ENCODE measurements at places on chromosomes 1 and 21.

DNA sequence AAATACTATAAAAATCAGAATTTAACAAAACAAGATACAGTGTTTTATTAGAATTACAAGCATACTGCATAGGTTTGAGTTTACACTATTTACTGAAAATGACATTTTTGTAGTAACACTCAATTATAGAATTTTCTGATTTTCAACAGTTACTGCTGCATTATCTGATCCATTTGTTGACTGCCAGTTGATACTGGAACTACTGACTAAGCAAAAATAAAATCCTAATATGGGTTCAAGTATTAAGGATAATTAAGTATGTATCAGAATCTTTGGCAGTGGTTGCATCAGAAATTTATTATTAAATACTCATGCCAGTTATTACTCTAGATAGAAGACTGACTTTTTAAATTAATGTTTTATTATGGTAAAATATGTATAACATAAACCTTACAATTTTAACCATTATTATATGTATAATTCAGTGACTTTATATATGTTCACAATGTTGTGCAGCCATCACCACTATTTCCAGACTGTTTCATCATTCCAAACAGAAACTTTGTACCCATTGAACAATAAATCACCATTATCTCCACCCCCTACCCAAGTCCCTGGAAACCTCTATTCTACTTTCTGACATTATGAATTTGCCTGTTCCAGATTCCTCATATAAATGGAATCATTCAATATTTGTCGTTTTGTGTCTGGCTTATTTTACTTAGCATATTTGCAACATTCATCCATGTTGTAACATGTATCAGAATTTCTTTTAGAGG lies 58.2 kb upstream of the GPR88 start:
- no peak for DNase-seq

DNA sequence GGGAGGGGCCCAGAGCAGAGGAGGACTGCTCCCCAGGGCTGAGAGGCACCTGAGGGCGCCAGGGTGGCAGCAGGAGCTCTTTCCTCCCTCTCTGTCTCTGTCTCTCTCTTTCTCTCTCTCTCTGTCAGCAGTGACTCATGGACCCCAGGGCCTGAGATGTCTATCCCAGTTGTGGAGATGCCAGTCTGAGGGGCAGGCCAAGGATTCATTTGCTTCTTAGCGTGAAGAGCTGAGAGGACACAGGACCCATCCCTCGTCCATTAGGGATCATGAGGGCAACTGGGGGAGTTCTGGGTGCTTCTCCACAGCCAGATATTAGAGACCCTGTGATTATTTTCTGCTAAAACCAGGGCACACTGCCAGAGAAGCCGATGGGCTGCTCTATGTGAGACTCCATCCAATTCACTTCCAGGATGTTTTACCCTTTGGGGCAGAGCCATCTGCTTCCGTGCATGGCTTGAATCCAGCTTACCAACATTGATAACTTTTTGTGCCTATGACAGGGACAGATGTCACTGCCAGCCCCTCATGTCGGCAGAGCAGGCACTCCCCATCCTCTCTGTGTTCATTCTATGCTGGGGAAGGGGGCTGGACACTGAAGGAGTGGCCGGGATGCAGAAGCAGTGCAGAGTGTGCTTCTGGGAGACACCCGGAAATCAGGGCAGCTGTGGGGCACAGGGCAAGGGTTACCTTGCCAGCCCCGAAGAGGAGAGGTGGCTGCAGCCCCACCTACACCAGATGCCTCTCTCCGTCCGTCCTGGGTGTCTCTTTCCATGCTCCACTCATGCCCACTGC lies 4.1 kb upstream of the PCBP3 start:
- no peak for DNase-seq

DNA sequence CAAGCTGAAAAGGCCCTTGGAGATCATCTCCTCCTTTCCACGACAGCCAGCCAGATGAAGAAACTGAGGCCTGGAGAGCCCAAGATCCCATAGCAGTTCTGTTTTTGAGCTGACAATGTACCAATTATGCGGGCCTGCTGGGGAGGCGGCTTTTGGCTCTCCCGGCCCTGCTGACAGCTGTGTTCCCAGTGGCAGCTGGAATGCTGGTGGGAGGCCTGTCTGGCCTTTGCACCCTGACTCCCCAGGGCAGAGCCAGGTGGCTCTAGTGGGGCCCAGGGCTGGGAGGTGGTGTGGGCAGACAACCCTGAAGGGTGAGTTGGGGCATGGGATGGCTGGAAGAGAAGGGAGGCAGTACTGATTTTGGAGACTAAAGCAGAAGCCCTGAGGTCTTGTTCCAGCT lies 30.7 kb upstream of the WASF2 start:
- no peak for DNase-seq

DNA sequence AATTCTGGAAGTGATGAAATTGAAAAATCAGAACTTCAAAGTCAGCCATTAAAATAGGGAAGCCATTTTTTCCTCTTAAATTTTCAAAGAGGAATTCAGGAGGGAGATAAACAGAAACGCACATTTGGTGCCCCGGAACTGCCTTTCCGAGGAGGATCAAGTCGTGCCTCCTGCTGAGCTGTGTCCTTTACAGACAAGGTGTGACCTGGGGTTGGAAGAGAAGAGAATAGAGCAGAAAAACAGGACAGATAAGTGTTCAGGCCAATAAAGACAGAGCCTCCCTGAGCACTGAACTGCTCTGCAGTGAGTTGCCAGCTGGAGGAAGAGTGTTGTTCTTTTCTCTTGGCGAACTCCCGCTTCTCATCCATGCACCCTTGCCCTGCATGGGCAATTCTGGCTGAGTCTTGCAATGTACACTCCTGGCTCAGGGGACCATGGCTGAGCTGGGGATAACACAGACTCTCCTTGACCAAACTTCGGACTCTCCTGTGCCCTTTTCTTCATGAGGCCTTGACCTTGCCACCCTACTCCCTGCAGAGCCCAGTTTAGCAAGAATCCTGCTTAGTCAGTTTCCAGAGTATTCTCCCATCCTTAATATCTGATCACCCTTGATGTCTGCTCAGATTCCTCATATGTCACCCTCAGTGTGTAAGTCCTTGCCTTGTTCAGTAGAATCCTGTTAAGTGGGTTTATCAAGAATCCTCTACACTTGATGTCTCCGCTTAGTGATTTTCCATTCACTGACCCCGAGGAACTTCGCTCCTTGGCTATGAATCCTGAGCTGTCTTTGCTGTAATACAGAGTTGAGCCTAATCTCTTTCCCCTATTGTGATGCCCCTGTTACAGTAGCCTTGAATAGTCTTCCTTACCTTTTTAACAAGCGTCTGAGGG lies 1.3 kb upstream of the MTARC1 start:
- DNase-seq, result no peak

- DNase-seq, result no peak
These were observed 31.9 kb downstream of the MATN1 start for GRCh38 chr1:30691480-30691879.

DNA sequence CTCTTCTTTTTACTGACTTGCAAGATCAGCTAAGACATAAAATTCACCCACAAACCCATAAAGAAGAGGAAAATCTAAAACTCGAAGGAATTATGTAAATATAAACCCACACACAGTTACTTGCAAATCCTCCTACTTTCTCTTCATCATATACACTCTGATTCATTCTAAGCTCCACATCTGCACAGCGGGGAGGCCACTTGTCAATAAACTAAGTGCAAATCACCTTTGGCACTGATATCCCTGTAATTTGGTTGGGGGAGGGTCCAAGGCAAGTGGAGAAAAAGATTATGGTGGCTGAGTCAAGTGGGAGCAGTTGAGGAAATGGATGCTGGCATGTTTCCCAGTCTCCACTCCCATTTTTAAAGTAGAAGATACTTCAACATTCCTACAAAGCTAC lies 596.5 kb downstream of the MATN1 start:
- DNase-seq, result no peak

DNA sequence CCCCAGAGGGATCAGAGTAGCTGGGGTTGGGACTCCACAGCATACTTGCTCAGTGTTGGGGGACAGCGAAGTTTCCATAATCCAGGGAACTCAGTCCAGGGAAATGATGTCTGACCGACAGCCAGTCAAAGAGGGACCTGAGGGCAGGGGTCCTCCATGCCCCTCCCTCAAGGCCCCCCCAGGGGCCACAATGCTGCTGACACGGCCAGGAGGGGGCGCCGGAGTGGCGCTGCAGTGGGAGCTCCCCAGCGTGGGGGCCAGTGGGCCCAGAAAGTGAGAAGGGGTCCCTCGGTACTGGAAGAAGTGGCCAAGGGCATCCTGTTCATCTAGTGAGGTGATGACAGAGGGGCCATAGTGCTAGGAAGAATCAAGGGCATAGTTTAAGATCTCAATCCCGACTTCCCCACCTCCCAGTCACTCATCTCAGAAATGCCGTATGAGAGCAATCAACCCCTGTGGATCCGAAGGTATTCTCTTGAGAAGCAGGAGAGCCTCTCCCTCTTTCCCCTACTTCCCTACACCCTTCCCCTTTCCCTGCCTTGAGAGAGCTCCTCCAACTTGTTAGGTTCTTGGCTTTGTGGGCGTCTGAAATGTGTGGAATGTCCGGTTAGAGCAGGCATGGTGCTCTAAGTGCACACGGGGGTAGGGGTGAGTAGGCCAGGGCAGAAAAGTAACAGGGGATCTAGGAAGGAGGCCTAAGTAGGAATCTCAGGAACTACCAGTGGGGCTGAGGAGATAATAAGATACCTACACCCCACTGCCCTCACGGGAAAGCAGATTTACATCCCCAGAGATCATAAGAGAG lies 4.1 kb downstream of the NUDT17 start:
- DNase-seq, result no peak

GRCh38 chr1:45359882-45360513 lies 19.8 kb upstream of the MUTYH start:
- DNase-seq, result no peak

- DNase-seq, result no peak
These were observed 621.7 kb downstream of the MATN1 start for GRCh38 chr1:30101487-30102227.

DNA sequence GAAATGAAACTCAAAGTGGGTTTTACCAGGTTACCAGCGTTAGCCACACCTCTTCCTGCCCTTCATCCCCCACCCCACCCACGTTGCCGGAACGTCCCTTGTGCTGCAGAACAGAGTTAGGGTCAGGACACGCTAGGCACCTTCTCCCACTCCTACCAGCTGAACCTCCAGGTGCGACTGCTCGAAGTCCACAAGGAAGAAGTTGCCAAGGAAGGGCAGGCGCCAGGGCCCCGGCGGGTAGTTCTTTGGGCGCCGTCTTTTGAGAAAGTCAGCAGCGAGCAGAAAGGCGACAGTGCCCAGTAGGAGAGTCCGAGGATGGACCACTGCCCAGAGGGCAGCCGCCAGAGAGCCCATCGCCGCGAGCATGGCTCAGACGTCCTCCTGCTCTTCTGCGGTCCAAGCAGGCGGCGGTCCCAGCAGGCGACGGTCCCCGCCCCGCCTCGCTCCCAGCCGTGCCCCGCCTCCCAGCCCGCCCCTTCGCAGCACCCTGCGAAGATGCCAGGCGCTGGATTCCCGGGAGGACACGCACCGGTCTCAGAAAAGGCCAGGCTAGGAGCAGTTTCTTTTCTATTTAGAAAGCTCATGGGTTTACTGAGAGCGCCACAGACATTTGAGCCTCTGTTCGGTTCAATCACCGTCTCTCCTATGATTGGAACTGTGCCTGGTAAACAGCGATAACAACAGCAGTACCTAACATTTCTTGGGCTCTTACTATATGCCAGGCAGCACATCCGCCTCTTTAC lies at the start of gene CYP2J2:
TSS of gene CYP2J2 (minus strand) at position 393 of the 743 bp plus-strand sequence. CDS start at position 366, 27 bp downstream.
- peak; percentile 77 for DNase-seq

DNA sequence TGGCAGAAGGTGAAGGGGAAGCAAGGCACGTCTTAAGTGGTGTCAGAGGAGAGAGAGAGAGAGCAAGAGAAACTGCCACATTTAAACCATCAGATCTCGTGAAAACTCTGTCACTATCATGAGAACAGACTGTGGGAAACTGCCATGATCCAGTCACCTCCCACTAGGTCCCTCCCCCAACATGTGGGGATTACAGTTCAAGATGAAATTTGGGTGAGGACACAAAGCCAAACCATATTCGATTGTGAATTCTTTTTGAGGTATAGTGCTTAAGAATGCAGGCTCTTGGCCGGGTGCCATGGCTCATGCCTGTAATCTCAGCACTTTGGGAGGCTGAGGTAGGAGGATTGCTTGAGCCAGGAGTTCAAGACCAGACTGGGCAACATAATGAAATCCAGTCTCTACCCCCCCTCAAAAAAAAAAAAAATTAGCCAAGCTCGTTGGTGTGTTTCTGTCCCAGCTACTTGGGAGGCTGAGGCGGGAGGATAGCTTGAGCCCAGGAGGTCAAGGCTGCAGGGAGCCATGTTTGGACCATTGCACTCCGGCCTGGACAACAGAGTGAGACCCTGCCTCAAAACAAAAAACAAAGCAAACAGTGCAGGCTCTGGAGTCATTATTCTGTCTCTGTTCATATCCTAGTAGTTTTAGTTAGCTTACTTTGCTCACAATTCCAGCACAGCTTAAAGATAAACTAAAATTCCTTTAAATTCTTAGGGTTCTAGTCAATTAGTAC lies 6.0 kb downstream of the ZCCHC17 start:
- no peak for DNase-seq

DNA sequence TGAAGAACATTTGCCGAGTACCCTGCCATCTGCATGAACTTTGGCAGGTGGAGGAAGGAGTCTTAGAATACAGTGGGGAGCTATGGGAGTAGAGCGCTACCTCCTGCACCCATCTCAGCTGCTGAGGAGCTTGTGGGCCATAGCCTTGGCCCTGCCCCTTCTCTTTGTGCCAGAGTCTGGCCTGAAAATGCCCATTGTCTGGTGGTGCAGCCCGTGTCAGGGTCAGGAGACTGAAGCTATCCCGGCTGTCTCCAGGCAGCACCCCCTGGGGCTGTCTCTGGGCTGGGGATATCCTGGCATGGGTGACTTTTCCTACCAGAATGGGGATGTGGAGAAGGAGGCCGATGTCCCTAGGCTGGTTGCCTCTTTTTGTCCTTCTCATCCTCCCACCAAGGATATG lies 7.3 kb downstream of the IPO13 start:
- peak; percentile 75 for DNase-seq

DNA sequence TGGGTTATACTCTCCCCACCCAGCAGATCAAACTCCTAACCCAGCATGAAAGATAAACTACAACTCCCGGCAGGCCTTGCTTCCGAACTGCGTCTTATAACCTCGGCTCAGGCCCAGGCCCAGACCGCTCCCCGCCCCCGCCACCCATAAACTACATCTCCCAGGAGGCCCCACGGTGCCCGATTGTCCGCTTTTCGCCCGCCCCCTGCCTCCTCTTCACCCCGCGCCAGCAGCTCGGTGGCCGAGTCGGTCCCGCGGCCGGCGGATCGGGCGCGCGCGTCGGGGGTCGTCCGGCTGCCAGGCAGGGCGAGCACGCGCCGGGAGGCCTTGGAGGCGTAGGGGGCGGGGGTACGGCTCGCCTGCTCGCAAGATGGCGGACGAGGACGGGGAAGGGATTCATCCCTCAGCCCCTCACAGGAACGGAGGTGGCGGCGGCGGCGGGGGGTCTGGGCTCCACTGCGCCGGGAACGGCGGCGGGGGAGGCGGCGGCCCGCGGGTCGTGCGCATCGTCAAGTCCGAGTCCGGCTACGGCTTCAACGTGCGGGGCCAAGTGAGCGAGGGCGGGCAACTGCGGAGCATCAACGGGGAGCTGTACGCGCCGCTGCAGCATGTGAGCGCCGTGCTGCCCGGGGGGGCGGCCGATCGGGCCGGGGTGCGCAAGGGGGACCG lies at the start of gene SNX27:
TSS of gene SNX27 (plus strand) at position 219 of the 669 bp plus-strand sequence. CDS start at position 371, 152 bp downstream.
- DNase-seq, result peak; percentile 93

GRCh38 chr1:11707621-11708276 lies 16.2 kb downstream of the DRAXIN start:
- DNase-seq, result peak; percentile 27

GRCh38 chr1:244878681-244879080 lies 14.3 kb upstream of the HNRNPU start:
- no peak for DNase-seq
